Hematopoietic multipotent progenitor cell treated with erythropoietin and hydrocortisone succinate and interleukin-3 and kit ligand, for 15 days (in vitro differentiated cells): ENCODE measurements at places on chromosomes 4 and X.

DNA sequence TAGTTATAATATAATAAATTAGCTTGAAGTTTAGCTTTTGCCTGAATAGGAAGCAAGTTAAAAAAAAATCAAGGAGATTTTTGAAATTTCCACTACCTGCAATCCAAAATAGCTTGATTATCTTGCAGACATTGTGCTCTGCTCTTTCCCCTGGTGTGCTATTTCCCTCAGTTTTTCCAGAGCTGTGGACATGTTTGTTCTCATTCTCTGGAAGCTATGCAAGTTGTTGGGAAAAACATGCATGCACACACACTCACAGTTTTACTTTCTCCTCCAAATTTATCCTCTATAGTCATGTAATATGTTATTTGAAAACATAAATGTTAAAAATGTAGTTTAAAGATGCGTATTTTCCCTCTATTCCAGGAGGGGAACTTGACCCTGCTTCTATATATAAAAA, 225.8 kb upstream of the ARSJ start:
- DNase-seq = no peak

GRCh38 chrX:19563327-19563726, 48.0 kb upstream of the MAP3K15 start:
- no peak for DNase-seq

DNA sequence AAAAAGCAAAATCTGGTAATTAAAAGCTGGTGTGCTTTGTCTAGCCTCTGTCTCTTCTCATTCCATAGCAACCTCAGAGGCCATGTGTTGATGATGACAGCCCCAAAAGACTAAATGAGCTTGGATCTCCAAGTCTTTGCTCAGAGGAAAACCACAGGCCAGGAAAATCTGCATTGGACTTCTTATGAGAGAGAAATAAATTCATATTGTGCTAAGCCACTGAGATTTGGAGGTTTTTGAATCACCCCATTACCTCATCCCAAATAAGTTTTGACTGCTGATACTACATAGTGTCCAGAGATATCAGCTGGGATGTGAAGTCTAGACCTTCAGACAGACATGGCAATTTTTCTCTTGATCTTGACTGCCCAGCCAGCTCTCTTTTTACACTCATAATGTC, 178.6 kb upstream of the DIPK2B start:
- DNase-seq = no peak

GRCh38 chr4:24094726-24095125, 204.9 kb upstream of the PPARGC1A start:
- no peak for DNase-seq

DNA sequence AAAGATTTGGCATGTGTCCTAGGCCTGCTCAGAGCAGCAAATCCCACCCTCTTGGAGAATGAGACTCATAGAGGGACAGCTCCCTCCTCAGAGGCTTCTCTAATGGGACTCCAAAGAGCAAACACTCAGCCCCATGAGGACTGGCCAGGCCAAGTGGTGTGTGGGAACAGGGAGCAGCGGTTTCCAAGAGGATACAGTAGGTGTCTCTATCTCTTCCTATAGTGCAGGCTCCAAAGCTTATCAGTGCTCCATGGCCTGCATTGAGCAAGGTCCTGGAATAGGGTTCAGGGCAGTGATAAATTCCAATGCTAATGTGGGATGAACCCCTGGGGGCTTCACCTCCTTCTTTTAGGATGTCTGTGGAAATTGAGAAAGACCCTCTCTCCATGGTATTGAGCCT, 15.7 kb upstream of the MAGEA10 start:
- no peak for DNase-seq

- DNase-seq = peak; percentile 80
These were observed 11.2 kb upstream of the BCOR start for GRCh38 chrX:40108959-40109287.

DNA sequence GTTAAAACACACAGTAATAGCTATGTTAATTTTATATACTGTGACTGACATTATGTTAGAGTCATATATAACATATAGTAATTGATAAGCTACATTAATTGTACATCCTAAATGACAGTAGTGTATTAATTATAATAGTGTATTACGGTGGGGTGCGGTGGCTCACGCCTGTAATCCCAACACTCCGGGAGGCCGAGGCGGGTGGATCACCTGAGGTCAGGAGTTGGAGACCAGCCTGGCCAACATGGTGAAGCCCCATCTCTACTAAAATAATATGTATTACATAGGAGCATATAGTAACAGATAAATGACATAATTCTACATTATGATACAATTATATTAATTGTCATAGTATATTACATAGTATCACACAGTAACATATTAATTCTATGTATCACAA, 12.2 kb downstream of the ASMTL start:
- no peak for DNase-seq

GRCh38 chr4:125481334-125482045, 166.7 kb downstream of the FAT4 start:
- no peak for DNase-seq

GRCh38 chr4:109947457-109947856, 34.8 kb downstream of the EGF start:
- no peak for DNase-seq

- no peak for DNase-seq
These were observed 1779.1 kb downstream of the STIM2 start for GRCh38 chr4:28639747-28640146.

DNA sequence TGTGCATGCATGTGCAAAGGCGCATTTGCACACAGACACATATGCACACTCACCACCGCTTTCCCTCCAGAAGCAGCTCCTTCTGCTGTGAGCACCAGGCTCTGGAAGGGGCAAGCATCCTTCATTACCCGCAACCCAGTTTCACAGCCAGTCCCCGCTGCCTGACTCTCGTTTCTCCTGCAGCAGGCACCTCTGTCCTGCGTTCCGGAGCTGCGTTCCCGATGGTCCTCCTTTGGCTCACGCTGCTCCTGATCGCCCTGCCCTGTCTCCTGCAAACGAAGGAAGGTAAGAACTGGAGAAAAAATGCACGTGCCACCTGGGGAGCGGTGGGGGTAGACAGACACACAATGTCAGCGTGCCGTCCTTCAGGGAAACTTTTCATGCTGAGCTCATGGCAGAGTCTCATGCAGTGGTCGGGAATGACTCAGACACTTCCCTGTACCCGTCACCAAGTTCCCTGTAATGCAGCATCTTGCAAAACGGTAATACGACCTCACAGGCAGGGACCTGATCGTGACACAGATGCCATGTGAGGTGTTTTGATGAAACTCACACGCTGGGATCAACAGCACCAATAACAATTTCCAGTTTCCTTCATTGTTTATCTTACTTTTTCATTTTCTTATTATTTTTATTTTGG, 5.1 kb downstream of the IL3RA start:
- DNase-seq = no peak

DNA sequence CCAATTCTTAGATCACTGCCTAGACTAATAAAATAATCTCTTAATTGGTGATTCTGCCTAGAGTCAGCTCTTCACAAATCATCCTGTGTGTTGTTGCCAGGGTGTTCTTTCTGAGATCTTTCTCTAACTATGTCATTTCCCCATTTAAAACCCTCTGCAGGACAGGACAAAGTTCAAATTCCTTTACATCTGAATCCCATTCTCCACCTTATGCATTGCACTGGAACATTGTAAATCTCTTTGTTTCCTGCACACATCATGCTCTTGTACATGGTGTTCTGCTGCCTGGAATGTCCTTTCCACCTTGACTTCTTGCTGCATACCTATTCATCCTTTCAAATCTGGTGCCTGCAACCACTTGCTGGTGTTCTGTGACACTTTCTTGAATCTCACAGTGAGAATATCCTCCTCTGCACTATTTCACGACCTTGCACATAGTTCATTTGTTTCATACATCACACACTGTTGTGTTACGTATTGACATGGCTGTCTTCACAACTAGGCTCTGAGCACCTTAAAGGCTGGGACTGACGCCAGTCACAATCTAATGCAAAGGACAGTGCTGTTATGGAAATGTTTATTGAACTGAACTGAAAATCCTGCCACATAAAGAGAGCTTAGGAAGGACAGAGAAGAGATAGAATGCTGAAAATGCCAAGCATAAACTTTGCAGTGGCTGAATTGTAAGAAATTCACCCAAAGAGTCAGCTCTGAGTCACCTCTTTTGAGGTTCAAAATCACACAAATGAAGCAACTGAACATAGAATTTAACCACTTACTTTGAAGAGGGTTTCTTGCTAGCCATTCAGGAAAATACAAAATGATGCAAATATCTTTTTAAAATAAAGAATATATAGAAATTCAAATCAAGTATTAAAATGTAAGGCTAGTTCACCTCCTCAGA, 26.4 kb upstream of the SMIM14 start:
- no peak for DNase-seq

GRCh38 chr4:102321260-102321995, 23.9 kb downstream of the SLC39A8 start:
- no peak for DNase-seq

DNA sequence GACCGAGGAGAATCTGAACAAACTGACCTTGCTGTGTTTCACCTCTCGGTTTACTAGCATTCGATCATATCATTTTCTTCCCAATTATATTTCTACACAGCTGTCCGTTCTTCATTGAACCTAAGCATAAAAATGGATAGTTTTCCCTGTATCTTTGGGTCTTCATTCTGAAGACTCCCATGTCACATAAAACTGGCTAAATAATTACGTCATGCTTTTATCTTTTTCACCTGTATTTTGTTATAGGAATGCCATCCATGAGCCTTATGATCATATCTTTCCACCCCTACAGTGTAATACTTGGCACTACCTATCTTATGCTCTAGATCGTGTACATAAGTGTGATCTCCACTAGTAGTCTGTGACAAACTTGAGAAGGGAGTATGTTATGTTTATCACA, 456.1 kb downstream of the FGF13 start:
- no peak for DNase-seq

GRCh38 chrX:108875548-108875947, 139.2 kb upstream of the IRS4 start:
- no peak for DNase-seq
